Suppressor macrophage (primary cell): ENCODE measurements at places on chromosomes 1 and 21.

DNA sequence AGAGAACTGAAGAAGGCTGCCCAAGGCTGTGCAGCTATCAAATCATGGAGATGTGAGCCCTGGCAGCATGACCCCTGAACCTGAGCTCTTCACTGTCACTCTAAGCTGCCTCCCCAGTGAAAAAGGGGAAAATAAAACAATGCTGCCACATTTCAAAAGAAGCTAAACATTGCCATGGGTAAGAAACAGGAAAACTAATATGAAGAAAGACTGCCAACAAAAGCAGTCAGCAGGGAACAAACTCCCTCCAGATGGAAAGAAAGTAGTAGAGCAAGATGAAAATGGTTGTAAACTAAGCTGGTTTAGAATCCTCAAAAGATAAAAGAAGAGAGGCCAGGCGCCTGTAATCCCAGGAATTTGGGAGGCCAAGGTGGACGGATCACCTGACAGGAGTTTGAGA lies 36.2 kb upstream of the CSF1 start:
- DNase-seq = no peak

GRCh38 chr1:51523931-51524330 lies 4.9 kb upstream of the EPS15 start:
- DNase-seq = no peak

- DNase-seq = no peak
Observed at GRCh38 chr21:43953021-43953420, 59.1 kb upstream of the TRAPPC10 start.

- no peak for DNase-seq
Observed at GRCh38 chr21:35406635-35407034, 357.5 kb upstream of the RUNX1 start.

DNA sequence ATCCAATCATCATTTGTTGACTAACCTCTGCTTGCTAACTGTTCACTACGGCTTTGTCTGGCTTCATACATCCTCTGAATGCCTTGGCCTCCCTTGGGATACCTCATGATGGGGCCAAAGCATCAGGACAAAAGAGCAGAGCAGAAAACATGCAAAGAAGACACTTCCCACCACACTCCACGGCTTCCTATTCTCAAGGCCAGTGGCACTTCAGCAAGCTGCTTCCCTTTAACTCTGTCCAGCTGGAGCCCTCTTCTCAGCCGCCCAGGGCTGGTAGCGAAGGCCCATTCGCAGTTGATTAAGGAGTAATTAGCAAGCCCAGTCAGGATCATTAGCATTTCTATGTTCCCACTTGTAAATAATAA lies 224.3 kb upstream of the FGGY start:
- DNase-seq = peak; percentile 61

DNA sequence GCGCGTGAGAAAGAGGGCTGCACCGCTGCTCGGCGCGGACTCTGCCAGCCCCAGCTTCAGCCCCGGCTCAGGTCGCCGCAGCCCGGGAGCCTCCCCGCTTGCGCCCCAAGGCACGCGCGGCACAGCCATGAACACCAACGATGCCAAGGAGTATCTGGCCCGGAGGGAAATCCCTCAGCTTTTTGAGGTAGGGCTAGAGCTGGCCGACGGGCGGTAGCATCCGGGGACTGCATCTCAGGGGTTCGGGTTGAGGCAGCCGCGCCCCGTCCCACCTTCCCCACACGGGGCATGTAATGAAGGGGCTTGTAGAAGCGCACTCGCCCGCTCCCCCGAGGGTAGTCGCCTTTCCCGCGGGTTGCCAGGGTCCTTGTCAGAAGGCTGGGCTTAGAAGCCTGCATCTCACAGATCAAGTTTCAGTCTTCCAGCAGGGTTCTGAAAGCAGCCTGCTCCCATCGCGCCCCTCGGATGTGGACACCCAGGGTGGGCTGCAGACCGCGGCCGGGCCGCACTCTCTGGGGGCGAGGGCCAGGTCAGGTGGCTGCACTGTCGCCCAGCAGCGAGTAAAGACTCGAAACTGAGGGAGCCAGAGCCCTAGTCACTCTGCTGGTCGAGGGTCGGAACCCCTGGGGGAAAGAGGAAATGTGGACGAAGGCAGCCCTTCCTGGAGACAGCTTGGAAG lies 507 bp downstream of the AK5 start:
- DNase-seq = no peak

- no peak for DNase-seq
Observed at GRCh38 chr21:45555251-45555556, 13.0 kb upstream of the SLC19A1 start.
